Liver (tissue), 10 donors: ENCODE measurements at places on chromosomes 6 and 20.

DNA sequence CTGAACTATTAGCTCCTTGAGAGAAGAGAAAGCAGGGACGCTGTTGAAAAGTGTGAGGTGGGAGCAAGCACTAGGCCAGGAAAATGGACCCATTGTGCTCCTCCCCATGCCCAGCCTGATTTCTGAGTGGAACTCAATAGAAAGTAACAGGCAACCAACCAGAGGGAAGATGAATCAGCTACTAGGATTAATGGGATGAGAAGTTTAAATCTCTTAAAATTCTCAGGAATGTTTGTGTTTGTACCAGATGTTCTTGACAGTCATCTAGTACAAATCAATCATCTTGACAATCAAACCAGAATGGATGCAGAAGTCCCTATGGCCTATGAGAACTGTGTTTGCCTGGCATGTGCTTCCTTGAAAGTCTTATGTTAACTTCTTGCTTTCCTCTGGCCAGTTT is 48.9 kb downstream of the HDDC2 start:
- DNase-seq: no peak

GRCh38 chr20:52131048-52131643 is 60.4 kb downstream of the ZFP64 start:
- DNase-seq: no peak

DNA sequence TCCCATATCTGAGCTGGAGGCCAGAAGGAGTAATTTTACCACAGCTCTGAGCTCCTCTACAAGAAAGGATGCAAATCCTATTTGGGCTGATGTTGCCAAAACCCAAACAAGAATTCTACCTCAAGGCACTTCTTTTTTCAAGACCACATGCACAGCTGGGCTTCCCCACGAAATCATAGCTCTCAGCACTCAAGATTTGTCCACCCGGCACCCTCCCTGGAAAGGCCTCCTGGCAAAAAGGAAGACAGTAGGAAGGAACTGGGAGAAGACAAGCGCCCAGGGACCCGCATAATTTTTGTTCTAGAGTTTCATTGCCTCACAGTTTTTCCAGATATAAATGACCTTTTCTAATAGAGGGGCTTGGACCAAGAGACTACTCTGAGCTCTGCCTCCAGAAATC is 90.5 kb downstream of the BANF2 start:
- no peak for DNase-seq

GRCh38 chr6:72580281-72580940 is 41.5 kb upstream of the KCNQ5 start:
- no peak for DNase-seq

DNA sequence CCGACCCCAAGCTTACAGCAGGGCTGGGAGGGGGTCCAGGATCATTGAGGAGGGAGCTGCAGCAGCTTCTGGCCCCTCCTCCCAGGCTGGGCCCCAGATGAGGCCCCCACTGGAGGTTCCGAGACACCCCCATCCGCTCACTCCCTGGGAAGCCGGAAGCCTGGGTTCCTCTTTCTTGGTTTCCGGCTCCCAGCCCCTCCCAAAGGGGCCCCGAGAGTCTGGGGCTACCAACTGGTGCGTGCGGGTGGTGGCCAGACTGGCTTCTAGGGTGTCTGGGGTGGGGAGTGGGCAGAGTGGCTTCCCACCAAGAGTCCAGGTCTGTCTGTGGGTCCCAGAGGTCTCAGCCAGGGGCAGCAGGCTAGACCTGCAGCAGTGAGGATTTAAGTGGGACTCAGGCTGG is 2.2 kb downstream of the RGS19 start:
- DNase-seq: no peak

DNA sequence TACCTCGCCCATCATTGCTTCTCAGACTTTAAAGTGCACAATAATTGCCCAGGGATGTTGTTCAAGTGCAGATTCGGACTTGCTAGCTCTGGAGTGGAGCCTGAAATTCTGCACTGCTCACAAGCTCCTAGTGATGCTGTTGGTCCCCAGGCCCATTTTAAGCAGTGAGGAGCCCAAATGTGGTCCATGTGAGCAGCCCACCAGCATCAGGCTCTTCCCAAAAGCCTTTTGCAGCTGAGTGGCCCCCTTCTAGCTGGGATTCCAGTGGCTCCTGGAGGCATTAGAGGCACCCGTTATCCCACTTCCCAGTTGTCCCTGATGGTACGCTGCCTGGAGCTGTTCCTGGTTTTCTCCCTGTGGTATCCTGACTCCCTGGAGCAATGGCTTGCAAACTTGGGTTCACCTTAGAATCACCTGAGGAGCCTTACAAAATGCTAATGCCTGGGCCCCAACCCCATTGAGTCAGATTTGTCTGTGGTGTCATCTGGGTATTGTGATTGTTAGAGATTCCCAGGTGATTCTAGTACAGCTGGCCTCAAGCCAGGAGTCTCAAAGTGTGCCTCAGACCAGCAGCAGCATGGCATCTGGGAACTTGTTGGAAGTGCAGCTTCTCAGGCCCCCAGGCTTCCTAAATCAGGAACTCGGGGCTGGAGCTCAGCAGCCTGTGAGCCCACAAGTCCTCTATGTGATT is 186.9 kb upstream of the SLC24A3 start:
- no peak for DNase-seq

GRCh38 chr6:10014557-10014956 is 400.3 kb downstream of the TFAP2A start:
- no peak for DNase-seq

DNA sequence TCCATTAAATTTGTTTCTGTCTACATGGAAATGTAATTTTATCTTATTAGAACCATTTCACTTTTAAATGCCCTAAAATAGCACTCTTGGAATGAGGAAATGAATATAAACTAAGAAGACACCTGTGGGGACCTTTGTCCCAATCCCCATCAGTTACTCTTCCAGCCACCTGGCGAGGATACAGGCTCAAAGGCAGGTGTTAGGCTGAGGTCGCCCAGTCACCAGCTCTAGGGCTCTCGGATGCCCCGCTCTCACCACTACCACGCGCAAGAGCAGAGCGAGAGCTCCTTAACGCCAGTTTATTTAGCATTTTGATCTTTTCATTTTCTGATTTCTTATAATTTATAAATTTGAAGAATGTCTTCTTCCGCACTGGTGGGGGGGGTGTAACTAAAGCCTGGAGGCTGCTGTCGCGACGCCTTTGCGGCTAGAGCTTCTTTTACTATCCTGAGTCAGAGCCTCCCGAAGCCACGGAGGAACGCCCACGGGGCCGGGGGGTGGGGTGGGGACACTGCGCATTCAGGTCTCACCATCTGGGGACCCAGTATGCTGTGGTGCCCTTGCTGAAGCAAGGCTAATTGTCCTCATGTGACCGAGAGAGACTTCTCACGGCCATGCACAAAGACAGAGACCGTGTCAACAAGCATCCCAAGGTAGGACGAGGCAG is 38.7 kb upstream of the AFDN start:
- DNase-seq: no peak

- no peak for DNase-seq
Measured at GRCh38 chr20:29408034-29408695, 1849.3 kb upstream of the DEFB115 start.

GRCh38 chr6:119076576-119077390 is 1.7 kb downstream of the FAM184A start:
- DNase-seq: no peak

- no peak for DNase-seq
Measured at GRCh38 chr20:58654337-58654736, 3.3 kb downstream of the STX16 start.

DNA sequence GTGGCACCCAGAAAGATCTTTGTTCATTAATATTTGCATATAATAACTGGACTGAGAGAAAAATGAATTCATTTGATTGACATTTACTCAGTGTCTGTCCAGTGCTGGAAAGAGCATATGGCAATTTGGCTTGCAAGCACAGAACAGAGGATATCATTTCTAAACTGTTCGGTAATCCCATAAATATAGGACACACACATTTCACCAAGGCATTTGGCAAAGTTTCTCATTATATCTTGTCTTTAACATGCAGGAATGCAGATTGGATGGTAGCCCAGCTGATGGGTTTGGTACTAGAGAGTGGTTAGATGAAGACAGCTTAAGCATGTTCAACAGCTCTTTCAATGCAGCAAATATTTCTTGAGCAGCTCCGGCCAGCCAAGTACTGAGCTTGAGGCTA is 259.2 kb downstream of the PRKN start:
- DNase-seq: no peak

DNA sequence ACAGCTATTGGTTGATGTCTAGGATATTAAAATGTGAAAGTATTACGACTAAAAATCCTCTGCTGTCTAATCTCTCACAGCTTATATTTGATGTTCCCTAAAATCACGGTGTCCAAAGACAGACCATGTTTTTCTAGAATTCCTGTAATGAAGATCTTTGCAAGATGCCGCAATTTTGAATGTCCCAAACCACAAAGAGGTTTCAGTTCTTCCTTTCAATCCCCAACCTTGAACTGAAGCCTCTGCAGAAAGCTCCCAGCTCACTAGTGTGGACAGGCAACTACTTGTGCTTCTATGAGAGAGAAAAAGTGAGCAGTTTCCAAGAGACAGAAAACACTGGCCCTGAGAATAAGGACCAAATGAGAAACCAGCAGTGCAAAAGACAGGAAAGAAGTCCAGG is 370.1 kb downstream of the FOXA2 start:
- no peak for DNase-seq

- no peak for DNase-seq
Measured at GRCh38 chr6:80469977-80470376, 363.5 kb downstream of the BCKDHB start.
